AG10803 (cell line): ENCODE measurements at places on chromosomes 5 and 9.
A peak's percentile ranks its signal among the peaks of the same experiment; 100 is the strongest.

DNA sequence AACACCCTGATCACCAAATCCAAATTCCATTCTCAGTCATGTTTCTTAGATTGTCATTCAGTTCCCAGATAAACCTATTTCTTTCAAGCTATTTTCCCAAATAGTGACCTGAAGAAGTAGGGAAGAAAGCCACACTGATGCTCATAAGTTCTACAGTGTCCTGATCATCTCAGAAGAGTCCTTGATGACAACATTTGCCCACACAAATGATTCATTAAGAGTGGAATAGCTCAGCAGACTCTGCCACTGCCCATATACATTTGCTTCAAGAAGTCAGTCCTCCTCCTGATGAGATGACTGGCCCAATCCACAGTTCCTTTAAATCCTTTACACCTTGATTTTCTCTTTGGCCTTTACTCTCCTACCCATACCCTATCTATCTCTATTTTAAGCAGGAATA is 283.7 kb upstream of the NR4A3 start:
- no peak for DNase-seq

DNA sequence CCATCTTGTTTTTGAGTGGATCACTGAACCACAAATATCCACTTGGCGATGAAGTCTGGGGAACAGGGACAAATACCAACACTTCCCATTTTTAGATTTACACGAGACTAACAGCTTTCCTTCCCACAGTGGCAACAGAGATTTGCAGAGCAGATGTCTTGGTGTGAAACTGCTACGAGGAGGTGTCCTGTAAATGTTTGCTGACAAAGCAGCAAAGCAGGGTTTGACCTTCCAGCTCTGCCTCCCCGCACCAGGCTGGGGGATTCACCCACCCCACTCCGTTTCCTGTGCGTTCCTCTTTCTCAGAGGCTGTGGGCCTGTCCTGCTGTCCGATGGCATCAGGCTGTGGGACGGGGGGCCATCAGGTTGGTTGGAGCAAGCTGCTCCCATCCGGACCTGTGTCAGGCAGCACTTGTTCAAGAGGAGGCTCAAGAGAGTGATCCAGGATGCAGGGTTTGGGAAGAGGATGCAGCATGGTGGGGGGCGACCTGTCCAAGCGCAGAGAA is 693 bp upstream of the RGS3 start:
- DNase-seq = peak; percentile 56

DNA sequence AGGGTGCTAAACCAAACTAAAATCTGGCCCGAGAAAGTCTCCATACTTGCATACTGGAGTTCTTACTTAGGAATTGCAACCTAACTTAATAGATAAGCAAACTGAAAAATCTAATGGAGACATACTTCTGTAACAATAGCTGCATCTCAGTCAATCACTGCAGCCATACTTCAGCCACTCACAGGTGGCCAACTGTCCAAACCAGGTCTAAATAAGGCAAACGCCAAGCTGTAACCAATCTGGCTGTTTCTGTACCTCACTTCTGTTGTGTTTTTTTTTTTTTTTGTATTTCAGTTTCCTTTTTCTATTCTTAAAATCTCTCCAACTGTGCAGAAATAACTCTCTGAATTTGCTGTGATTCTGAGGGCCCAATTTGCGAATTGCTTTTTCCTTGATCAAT is 4.4 kb upstream of the NDUFB6 start:
- DNase-seq = no peak

DNA sequence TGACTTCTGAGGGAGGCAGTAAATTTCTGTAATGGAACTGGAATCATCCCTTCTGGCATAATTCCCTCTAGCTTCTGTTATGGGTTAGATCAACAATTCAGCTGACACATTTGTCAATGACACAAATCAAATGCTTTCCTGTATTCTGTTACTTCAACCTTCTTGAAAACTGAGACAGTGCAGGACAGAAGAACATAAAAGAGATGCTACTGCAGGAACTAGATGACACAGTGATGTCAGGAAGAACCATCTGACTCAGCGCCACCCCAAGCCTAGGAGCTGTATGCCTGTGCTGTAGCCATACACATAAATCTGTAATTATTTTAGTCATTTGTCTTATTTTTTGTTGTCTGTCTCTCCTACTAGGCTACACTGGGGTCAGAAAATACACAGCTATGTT is 18.2 kb upstream of the CEP120 start:
- DNase-seq = no peak

DNA sequence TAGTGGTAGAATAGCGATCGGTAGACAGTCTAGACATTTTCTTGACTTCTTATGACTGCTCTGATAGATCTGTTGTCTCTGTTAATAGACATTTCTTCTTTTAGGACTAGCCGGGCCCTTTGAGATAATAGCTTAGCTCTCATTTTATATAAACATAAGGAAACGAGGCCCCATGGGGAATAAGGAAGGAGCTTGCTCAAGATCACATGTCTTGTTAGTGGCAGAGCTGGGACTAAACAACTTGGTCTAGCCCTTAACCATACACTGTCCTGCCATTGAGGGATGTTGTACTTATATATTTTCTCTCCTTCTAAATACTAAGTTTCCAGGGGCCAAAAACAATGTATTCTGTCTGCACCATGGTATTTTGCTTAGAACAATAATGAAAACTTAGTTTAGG is 140.0 kb downstream of the GCNT1 start:
- DNase-seq = no peak

DNA sequence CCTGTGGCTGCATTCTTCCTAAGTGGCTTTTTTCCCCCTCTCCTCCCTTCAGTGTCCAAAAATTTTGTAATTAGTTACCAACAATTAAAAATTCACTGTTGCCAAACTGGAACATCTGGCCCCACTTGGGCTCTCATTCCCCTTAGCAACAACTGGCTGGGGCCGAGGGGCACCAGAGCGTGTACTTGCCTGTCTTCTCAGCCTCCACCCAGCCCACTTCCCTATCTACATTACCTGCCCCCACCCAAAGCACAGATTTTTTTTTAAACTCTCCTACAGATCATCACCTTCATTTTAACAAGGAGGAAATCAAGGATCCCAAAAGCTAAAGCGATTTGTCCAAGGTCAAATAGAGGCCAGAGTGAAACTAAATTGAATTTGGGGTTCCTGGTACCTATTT is 278.8 kb downstream of the EBF1 start:
- no peak for DNase-seq
